ENCODE measurements at places on chromosomes 4 and X.
A peak's percentile ranks its signal among the peaks of the same experiment; 100 is the strongest.

- no peak for DNase-seq
These were observed 199.8 kb downstream of the CAMK2D start for GRCh38 chr4:113561758-113562157.

DNA sequence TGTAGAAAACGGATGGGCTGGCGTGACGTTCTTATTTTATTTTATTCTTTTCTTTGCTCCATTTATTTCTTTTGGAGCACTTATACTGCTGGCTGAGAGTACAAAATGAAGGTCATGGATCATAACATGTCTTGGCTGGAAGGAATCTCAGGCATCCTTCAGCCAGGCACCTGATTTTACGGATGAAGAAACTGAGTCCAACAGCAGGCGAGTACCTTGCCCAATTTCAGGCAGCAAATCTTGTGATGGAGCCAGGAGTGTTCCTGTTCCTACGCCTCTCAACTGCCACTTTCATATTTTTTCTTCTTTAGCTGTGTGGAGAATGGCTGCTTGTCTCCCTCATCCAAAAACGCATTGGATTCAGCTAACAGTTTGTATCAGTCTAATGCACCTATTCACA is 332.1 kb upstream of the IGFBP7 start:
- DNase-seq, result no peak

DNA sequence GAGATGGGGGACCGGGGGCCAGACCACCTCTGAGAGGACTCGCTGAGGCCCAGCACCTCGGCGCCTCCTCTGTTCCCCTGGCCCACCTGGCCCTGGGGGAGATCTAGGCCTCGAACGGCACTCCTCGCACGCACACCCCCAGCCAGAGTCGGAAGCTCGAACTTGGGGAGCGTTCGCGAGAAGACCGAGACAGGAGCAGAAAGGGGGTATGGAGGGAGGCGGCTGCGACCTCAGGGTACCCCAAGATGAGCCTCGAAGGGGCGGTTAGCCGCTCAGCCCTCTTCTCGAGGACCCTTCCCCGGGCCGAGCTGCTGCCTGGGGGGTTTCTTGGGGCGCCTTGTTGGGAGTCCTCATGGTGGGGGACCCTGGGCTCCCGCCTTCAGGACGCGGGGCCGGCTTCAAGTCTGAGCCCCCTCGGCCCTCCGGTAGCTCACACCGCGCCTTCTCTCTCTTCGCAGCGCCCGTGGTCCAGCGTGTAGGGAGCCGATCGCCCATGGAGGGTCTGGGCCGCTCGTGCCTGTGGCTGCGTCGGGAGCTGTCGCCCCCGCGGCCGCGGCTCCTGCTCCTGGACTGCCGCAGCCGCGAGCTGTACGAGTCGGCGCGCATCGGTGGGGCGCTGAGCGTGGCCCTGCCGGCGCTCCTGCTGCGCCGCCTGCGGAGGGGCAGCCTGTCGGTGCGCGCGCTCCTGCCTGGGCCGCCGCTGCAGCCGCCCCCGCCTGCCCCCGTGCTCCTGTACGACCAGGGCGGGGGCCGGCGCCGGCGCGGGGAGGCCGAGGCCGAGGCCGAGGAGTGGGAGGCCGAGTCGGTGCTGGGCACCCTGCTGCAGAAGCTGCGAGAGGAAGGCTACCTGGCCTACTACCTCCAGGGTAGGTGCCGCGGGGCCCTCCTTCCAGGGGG is 706 bp downstream of the DUSP9 start:
- DNase-seq, result peak; percentile 14

DNA sequence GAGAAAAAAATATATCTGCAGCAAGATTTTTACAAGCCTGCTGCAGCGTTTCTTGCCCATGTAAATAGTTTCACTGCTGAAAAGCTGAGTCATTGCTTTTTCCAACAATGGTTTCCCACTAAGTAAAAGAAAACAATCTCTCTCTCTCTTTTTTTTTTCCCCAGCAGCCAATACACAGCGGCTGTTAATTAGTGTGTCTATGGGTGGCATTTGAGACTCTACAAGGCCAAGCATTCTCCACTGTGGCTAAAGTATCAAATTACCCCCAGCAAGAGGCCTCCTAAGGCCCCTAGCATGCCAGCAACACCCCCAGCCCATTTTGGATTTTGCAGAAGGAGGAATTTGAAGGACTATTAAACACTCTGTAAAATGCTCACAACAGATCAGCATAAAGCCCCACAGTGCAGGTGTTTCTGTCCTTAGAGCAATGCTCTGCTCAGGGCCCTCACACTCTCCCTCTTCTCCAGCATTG is 837.4 kb downstream of the TRIML1 start:
- DNase-seq, result no peak

GRCh38 chr4:2793586-2794485 is 951 bp downstream of the SH3BP2 start:
- DNase-seq, result peak; percentile 54

DNA sequence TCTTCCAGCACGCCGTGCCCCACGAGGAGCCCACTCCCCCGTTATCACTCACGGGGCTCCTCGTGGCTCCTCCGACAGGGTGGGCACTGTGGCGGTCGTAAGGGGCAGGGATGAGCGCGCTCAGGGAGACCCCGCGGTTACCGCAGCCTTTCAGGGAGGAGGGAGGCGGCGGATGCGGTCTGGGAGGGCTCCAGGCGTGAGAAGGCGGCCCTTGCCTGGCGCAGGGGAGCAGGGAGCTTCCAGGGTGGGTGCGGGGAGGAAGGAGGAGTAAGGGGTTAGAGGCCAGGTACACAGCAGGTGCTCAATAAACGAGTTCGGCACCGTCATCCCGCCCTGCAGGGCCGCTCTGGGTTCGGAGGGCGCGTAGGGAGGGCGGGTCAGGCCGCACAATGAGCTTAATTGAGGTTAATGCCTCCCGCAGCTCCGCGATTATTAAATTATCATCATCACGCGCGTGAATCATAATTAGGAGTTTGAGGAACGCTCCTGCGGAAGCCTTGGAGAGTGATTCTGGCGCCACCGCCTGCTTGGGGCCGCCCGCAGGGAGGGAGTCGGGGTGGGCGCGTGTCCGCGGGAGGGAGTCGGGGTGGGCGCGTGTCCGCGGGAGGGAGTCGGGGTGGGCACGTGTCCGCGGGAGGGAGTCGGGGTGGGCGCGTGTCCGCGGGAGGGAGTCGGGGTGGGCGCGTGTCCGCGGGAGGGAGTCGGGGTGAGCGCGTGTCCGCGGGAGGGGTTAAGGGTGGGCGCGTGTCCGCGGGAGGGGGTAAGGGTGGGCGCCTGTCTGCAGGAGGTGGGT is 7.6 kb upstream of the NKX1-1 start:
- no peak for DNase-seq
